Osteoblast (primary cell): ENCODE measurements at places on chromosomes 11 and 22.

DNA sequence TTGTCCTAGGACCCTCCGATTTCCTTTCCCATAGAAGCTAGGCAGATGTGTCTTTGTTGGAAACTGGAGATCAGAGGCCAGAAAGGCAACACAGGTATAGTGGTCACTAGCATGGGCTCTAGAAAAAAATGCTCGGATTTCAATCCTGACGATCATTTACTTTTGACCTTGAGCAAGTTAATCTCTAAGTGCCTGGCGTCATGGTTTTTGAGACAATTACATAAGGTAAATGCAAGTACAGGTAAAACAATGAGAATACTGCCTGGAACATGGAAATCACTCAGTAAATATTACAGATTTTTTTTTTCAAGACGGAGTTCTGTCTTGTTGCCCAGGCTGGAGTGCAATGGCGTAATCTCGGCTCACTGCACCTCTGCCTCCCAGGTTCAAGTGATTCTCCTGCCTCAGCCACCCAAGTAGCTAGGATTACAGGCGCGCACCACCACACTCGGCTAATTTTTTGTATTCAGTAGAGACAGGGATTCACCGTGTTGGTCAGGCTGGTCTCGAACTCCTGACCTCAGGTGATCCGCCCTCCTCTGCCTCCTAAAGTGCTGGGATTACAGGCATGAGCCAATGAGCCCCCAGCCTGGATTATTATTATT lies 1.1 kb upstream of the DENND5A start:
- no peak overlapping the region for H3K4me3 ChIP-seq
- H3K4me1 ChIP-seq = peaks cover 13% of the 10 kb centered on the region
- no peaks in the 10 kb centered on the region for H3K36me3 ChIP-seq
- no peak overlapping the region for H3K27ac ChIP-seq
- H3K27me3 ChIP-seq = no peaks in the 10 kb centered on the region
- DNase-seq = peak; percentile 50

- no peak overlapping the region for H3K27ac ChIP-seq
- no peak overlapping the region for H3K4me3 ChIP-seq
- H3K4me1 ChIP-seq = peaks cover 9% of the 10 kb centered on the region
- H3K36me3 ChIP-seq = no peaks in the 10 kb centered on the region
- DNase-seq = peak; percentile 69
Measured at GRCh38 chr11:112128483-112129121, 35.3 kb downstream of the IL18 start.

DNA sequence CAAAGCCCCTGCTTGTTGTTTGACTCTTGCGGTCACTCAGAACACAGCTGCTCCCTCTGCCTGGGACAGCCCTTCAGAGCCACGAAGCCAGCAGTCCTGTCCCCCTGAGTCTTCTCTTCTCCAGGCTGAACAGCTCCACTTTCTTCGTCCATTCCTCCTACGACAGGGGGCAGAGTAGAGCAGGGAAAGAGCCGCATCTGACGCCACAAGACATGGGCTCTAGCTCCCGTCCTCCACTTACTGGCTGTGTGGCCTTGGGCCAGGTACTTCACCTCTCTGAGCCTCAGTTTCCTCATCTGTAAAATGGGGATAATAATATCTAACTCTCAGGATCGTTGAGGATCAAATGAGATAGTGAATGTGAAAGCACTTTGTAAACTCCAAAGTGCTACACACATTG lies 29.9 kb downstream of the CHRDL2 start:
- no peaks in the 10 kb centered on the region for H3K27me3 ChIP-seq
- no peak for DNase-seq
- no peaks in the 10 kb centered on the region for H3K36me3 ChIP-seq
- peaks cover 18% of the 10 kb centered on the region for H3K4me1 ChIP-seq

DNA sequence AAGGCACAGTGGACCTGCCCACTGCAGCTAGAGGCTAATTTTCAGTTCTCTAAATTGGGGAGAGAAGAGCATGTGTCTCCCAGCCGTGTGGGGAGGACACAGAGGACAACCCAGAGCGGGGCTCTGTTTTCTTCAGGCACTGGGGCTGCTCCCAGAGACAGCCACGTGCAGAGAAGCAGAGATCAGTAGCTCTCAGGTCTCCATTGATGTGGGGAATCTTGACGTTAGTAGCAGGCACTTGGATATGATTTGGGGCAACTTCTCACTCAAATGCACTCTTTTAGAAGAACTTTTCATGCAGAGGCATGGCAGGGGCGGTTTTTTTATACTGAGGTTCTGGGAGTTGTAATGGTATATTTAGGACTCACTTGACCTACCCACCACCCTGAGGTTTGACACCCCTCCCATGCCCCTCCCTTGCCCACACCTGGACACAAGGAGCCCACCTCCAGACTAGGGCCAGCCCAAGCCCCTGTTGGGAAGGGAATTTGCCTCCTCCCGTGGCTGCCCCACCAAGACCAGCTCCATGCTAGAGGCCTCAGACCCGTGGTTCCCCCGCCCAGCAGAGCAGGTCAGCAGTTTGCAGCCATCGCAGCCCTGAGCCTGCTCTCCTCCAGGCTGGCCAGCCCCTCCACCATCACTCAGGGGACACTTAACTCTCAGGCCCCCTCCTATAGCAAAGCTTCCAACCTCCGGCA lies 94.2 kb upstream of the RTL6 start:
- peak; percentile 76 for DNase-seq
- no peak overlapping the region for H3K4me3 ChIP-seq
- H3K27me3 ChIP-seq = peaks cover 23% of the 10 kb centered on the region
- H3K36me3 ChIP-seq = no peaks in the 10 kb centered on the region
- no peak overlapping the region for H3K27ac ChIP-seq
- peaks cover 3% of the 10 kb centered on the region for H3K4me1 ChIP-seq

GRCh38 chr22:35343664-35344550 lies 37.0 kb upstream of the HMOX1 start:
- H3K36me3 ChIP-seq = peaks cover 79% of the 10 kb centered on the region
- no peaks in the 10 kb centered on the region for H3K27me3 ChIP-seq
- no peaks in the 10 kb centered on the region for H3K4me1 ChIP-seq

- DNase-seq = peak; percentile 42
- H3K4me1 ChIP-seq = no peaks in the 10 kb centered on the region
- no peak overlapping the region for H3K27ac ChIP-seq
- H3K4me3 ChIP-seq = no peak overlapping the region
Measured at GRCh38 chr22:50398831-50399648, 55.9 kb downstream of the PPP6R2 start.

DNA sequence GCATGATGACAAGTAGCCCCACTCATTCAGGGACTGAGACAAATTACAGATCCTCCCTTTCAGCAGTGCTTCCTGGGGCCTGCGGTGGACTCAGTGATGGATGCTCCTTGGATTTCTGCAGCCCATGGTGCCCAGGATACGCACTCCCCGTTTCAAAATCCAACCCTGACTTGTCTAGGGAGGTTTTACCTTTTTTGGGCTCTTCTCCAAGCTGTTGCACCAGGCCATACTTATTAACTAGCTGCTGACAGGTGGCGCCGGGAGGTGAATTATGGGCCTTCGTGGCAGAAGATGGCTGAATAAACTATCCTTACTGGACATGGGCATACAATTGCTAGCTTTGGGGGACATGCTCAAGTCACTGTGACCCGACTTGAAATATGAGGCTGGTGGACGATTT lies 324.3 kb upstream of the SYN3 start:
- H3K36me3 ChIP-seq = no peaks in the 10 kb centered on the region
- H3K4me1 ChIP-seq = peaks cover 10% of the 10 kb centered on the region
- no peaks in the 10 kb centered on the region for H3K27me3 ChIP-seq

DNA sequence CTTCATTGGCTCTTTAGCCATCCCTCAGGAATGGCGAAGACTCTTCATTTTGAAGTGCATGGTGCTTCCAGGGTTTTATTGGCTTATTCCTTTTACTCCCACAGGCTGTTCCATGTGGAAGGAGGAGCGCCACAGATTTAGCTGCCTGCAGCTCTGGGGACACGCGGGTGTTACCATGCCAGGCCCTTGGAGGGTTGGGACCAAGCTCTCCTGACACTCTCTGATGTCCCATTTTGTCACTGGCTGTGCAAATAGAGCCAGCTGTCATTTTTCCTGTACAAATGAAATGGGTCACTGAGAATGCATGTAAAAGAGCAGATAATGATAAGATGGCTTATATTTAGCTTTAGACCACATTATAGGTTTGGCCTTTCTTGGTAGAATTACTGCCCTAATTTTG lies 9.2 kb downstream of the THYN1 start:
- H3K36me3 ChIP-seq = peaks cover 78% of the 10 kb centered on the region
- no peaks in the 10 kb centered on the region for H3K27me3 ChIP-seq
- no peak for DNase-seq

- no peaks in the 10 kb centered on the region for H3K27me3 ChIP-seq
- H3K36me3 ChIP-seq = peaks cover 38% of the 10 kb centered on the region
- H3K4me1 ChIP-seq = peaks cover 8% of the 10 kb centered on the region
Measured at GRCh38 chr11:27367881-27368280, 4.9 kb upstream of the CCDC34 start.

DNA sequence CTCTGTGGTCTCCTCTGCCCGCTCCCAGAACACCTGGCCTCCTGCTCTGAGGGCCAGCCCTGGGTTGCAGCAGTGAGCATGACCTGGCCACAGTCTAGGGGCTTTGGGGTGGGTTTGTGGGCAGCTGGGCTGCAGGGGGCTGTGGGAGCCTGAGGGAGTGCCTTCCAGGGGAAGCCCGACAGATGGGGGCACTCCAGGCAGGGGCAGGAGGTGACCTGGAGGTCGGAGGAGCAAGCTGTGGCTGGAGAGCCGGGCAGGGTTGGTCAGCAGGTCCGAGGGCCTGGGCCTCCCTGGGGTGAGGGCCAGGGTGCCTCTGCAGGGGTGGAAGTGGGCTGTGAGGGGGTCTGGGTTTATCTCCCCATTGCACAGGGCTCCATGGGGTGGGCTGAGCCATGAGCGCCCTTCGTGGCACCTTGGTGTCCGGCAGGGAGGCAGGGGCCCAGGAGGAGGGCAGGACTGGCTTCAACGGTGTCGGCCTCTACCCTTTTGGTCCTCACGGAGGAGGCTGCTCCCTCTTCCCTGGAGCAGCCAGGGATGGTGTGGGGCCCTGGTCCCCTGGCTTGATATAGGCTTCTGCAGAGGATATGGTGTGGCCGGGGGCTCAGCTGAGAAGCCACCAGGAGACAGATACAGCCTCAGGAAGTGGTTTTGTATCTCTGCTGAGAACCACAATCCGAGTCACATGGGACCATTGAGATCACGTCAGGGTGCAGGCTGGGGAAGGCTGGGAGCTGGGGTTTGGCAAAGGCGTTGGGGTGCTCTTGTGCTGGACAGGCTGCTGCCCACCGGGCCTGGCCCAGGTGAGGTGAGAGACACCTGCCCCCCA lies 22.3 kb downstream of the KCNQ1 start:
- H3K4me1 ChIP-seq = no peaks in the 10 kb centered on the region
- DNase-seq = peak; percentile 68
- no peaks in the 10 kb centered on the region for H3K27me3 ChIP-seq

DNA sequence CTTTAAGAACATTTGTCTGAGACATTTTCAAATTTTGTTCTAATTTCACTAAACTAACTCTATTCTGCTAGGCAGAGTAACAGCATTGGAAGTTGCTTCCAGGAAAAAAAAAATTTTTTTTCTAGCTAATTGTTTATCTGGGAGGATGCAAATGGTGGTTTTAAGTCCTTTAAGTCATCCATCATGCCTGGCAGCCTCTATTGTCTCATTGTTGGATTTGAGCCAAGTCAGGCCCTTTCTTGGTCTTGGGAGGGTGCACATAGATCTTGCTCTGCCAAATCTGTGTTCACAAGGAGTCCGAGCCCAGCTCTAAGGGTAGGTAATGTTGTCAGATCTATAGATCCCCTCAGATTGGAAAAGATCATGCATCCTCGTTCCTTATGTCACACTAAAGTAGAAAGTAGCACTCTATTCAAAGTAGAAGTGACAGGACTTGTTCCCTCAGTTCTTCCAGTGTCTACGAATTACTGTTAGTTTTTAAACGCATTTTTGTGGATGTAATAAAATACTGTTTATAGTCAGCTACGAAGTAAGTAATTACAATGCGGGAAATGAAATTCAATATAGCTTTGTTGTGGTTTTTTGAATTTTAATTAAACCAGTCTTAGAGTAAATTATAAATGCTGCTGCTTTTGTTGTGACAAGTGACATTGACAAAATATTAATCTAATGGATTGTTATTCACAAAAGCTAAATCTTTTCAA lies 166.0 kb upstream of the RASSF10 start:
- H3K4me1 ChIP-seq = peaks cover 56% of the 10 kb centered on the region
- H3K27me3 ChIP-seq = no peaks in the 10 kb centered on the region
- DNase-seq = no peak
- H3K27ac ChIP-seq = peak overlapping the region; percentile 73
- H3K4me3 ChIP-seq = no peak overlapping the region

GRCh38 chr11:109796253-109796652 lies 296.9 kb upstream of the ZC3H12C start:
- no peaks in the 10 kb centered on the region for H3K4me1 ChIP-seq
- H3K27ac ChIP-seq = no peak overlapping the region
- no peak for DNase-seq
- H3K36me3 ChIP-seq = no peaks in the 10 kb centered on the region
- no peaks in the 10 kb centered on the region for H3K27me3 ChIP-seq
- no peak overlapping the region for H3K4me3 ChIP-seq

DNA sequence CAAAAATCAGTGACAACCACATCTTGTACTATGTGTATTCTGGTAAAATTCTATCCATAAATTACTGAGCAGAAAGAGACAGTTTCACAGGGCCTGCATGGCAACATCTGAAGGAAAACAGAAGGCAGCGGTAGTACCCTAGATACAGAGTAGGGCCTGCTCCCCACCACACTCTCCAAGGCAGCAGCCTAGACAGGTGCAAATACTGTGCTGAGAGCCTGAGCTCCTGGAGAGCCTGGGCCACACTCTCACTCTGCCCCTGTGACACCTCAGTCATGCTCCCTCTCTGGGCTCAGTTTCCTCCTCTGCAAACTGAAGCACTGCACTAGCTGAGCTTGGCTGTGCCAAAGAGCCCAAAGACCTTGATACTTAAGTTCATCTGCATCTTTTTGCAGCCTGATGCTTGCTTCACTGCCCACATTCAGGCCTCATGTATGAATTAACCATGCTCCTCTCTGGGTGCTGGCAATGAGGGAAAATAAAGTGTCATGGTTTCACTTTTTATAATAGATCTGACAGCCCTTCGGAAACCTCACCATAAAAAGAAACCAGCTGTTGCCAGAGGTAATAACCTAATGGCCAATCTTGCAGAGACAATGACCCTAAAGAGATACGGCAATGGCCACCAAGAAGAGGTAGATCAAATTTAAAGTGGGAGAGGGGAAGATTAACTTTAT lies 104.7 kb downstream of the PLEKHA7 start:
- H3K4me1 ChIP-seq = no peaks in the 10 kb centered on the region
- peaks cover 3% of the 10 kb centered on the region for H3K27me3 ChIP-seq
- no peaks in the 10 kb centered on the region for H3K36me3 ChIP-seq

- no peak overlapping the region for H3K27ac ChIP-seq
- peak; percentile 82 for DNase-seq
- H3K27me3 ChIP-seq = peaks cover 30% of the 10 kb centered on the region
- H3K4me1 ChIP-seq = no peaks in the 10 kb centered on the region
Measured at GRCh38 chr11:2267306-2267850, 3.0 kb downstream of the ASCL2 start.

GRCh38 chr11:965206-965775 lies 39.6 kb downstream of the AP2A2 start:
- H3K27ac ChIP-seq = no peak overlapping the region
- H3K36me3 ChIP-seq = peaks cover 10% of the 10 kb centered on the region
- no peaks in the 10 kb centered on the region for H3K27me3 ChIP-seq
- peak; percentile 53 for DNase-seq
- peaks cover 3% of the 10 kb centered on the region for H3K4me1 ChIP-seq
- H3K4me3 ChIP-seq = no peak overlapping the region
